ENCODE measurements at places on chromosomes 6 and 20.

DNA sequence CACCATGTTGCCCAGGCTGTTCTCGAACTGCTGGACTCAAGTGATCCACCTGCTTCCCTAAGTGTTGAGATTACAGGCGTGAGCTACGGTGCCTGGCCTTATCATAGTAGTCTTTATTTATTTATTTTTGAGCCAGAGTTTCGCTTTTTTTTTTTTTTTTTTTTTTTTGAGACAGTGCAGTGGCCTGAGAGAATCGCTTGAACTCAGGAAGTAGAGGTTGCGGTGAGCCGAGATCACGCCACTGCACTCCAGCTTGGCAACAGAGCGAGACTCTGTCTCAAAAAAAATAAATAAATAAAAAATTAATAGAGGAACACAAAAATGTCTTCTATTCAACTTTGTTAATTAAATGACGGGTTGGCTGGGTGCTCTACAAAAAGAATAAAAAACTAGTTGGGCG is 12.9 kb downstream of the MAPRE1 start:
- no peak for DNase-seq

DNA sequence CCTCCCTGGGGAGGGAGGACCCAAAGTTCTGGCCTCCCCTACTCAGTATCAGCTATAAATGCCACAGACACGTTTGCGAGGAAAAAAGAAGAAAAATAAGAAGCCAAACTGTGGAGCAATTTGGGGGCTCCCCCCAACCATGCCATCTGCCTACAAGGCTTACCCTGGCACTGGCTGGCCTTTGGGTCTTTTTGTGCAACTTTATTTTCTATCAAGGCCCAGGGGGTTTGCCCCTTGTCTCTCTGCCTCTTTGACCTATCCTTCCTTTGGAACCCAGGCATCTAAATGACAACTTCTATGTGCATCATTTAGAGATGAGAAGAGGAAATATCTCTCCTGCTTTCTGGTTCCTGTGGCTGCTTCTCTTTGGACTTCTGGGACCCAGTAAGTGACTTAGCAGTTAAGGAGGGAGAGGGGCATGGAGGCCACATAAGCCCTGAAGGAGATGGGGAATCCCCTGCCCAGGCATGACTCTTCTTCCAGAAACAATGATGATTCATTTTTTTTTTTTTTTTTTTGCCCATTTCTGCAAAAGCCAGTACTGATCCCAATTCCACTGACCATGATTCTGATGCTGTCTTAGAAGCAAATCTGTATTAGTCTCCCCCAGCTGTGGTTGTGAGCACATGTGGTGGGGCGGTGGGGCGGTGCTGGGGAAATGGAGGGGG is at the start of gene MUC22:
MUC22 (plus strand) TSS at position 82 of the 668 bp plus-strand sequence; CDS start at position 315, 233 bp downstream.
- DNase-seq = no peak

GRCh38 chr6:24079076-24079475 is 46.9 kb upstream of the NRSN1 start:
- no peak for DNase-seq

DNA sequence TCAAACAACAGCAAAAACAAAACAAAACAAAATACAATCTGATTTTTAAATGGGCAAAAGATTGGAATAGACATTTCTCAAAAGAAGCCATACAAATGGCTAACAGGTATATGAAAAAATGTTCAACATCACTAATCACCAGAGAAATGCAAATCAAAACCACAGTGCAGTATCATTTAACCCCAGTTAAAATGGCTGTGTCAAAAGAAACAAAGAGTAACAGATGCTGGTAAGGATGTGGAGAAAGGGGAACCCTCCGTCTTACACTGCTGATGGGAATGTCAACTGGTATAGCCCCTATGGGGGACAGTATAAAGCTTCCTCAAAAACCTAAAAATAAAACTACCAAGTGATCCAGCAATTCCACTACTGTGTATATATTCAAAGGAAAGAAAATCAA is 10.9 kb upstream of the NELFCD start:
- no peak for DNase-seq

Data from MV-4-11 (cell line).